ENCODE measurements at places on chromosomes 6 and 20. TPM values are rescaled to one million over a fixed set of nuclear protein-coding genes. Genes with fewer than 3 reads are reported as not detected.

DNA sequence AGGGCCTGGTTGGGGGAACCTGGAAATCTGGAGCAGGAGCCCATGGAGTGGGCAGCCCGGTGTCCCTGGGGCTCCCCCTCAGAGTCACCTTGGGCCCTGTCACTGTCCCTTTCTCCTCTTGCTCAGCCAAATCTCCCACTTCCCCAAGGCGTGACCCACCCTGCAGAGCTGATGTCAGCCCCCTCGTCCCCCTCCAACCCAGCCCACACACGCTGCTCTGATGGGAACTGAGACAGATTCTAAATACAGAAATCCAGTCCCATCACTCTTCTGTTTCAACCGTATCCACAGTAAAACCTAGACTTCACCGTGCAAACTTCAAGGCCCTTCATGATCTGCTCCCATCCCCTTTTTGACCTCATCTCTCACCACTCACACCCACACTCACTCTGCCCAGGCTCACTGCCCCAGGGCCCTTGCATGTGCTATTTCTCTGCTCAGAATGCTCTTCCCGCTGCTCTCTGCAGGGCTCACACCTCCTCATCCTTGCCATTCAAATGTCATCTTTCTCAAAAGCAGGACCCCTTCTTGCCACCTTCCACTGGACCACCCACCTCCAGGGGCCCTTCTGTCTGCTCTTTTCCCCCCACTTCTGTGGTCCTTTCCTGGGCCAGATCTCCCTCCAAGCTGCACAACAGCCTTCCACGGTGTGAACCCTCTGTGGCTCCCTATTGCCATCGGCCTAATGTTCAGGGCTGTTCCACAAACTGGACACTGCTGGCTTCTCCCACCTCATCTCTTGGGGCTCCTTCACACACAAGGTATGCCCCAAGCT, 16.6 kb downstream of the TGM2 start:
- no peak for DNase-seq

- no peak for DNase-seq
Observed at GRCh38 chr6:43995137-43995536, 132.1 kb downstream of the MRPL14 start.

- peak; percentile 56 for DNase-seq
Observed at GRCh38 chr6:1527073-1527457, 82.7 kb upstream of the FOXC1 start.

GRCh38 chr6:137223370-137224131, 4.4 kb upstream of the IFNGR1 start:
- no peak for DNase-seq

DNA sequence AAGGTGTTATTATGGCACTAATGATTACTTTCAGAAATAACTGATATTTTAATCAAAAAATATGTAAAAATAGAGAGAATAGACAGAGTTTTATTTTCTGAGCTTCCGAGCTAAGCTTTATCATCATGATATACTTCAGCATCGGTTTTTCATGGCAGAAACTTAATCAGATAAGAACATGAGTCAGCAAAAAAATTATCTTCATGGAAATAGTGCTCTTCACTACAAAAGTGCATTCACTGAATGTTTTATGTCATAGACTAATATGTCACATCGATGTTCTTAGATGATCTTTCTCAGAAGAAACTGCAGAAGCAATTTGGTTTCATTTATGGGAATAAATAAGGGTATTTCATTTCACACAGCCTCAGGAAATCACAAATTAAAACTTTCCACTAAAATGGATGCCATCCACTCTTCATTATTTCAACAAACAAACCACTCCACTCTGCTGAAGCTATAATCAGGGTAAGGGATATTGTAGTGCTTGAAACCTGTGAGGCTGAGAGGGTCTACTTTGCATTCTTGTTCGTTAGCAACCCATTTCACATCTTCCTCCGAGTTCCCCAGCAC, 10.2 kb upstream of the MAP3K7 start:
- DNase-seq = no peak

- no peak for DNase-seq
Observed at GRCh38 chr20:33897313-33897912, 86.3 kb downstream of the CHMP4B start.

DNA sequence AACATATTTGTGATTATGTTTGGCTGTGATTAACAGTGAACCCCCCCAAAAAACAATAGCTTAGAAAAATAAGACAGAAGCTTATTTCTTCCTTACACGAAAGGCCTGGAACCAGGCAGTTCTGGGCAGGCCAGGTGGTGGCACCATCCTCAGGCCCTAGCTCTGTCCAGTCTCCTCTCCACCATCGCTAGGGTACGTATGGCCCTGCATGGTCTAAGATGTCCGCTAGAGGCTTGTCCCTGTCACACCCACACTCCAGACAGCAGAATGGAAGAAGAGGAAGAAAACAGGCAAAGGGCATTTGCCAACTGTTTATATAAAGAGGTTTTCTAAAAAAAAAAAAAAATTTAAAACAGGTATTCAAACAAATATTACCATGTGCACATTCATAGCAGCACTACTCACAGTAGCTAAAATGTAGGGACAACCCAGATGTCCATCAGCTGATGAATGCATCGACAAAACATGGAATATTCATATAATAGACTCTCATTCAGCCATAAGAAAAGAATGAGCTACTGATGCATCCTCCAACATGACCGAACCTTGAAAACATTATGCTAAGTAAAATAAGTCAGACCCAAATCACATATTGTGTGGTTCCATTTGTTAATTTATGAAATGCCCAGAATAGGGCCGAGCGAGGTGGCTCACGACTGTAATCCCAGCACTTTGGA, 6.7 kb downstream of the TGM3 start:
- DNase-seq = no peak

ANKRD66 gene
- not detected for total RNA-seq

KPNA5 gene
- 7.3 TPM for total RNA-seq

PBOV1 gene
- not detected for total RNA-seq

TAAR8 gene
- not detected for total RNA-seq

Measured in activated CD8-positive, alpha-beta memory T cell treated with anti-CD3 and anti-CD28 coated beads, Interleukin-2, amount 10 ng/mL, durations not matched to agents 7 days and 5 days (primary cell).